ENCODE measurements at places on chromosomes 6 and 20. TPM values are rescaled to one million over a fixed set of nuclear protein-coding genes. Genes with fewer than 3 reads are reported as not detected.

FAM162B gene
- total RNA-seq = 1.5 TPM

SEL1L2 gene
- 0.28 TPM for total RNA-seq

CARMIL1 gene
- total RNA-seq = 71.7 TPM

CDSN gene
- total RNA-seq = 0.50 TPM

DNA sequence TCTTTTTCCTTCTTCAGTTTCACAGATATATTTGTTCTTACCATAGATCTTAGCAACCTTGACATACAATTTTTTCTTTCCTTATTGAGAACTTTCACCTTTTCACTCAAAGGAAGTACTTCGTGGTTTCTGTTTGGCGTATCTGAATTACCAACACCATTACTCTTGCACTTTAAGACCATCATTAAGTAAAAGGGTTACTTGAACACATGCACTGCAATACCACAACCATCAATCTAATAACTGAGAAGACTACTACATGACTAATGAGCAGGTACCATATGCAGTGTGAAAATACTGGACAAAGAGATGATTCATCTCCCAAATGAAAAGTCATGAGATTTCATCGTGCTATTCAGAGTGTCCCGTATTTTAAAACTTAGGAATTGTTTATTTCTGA, 21.7 kb upstream of the SENP6 start:
- DNase-seq = no peak

- no peak for DNase-seq
Observed at GRCh38 chr6:15079288-15079817, 166.5 kb upstream of the JARID2 start.

- no peak for DNase-seq
Observed at GRCh38 chr6:113650610-113650979, 206.6 kb upstream of the MARCKS start.

- DNase-seq = no peak
Observed at GRCh38 chr6:158391276-158391675, 79.0 kb downstream of the TULP4 start.

DNA sequence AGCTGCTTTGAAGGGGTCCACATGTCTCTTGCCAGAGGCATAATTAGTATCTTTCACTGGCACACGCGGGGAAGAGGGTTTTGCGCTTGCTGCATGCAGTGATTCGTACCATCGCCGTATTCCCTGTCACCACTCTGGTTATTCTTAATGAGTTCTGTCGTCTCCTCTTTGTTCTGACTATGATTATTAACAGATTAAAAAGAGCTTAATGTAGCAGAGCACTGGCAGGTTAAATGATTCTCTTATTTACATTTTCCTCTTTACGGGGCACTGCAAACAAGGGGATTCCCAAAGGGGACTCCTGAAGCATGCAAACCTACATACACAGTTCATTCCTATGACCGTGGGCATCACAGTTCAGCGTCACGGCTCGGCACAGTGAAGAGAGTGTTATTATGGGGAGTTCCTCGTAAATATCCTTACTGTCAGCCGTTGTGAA, 204.8 kb downstream of the DTNBP1 start:
- no peak for DNase-seq

DNA sequence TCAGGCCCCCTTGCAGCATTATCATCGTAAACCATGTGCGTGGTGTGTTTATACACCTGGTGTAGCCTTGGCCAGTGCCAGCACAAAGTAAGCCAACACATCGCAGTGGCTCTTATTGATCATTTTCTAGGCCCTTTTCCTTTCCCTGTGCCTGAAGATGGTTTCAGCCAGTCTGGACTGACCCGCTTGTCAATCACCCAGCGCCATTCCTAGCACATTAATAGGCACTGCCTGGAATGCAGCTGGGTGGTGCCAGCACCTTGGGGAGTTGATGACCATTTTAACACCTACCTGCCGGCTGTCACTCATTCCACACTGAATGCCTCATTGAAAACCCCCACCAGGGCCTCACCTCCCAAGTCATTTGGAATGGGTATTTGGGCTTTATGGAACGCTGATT, 4.9 kb upstream of the UQCC2 start:
- DNase-seq = no peak

DNA sequence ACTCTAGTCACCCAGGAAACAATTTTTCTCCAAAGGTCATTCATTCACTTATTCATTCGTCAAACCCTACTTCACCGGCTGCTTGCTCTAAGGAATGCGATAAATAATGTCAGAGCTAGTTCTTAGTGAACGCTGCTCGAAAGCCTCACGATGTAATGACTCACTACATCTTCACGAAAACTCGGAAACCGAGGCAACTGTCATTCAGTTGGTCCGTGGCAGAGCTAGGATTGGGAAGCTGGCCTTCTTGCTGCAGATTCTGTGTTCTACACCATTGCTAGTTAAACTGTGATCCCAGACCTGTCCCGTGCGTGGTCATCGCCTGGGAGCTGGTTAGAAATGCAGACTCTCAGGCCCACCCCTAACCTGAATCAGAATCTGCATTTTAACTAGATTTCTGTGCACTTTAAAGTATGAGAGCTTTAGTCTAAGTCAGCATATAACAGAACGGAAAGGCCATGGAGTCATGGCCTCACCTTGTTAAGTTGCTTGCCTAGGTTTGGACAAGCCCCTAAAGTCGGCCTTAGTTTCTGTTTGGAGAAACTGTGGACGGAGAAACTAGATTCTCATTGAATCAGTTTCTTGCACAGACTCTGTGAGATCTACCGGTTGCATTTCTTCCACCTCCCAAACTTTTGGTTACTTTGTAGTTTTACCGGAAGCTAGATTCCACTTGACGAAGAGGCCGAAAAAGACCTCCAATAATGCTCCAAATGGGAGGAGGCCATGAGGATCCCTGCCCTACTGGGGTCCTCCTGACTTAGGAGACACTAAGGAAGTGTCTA, 651 bp upstream of the CCND3 start:
- DNase-seq = no peak

DNA sequence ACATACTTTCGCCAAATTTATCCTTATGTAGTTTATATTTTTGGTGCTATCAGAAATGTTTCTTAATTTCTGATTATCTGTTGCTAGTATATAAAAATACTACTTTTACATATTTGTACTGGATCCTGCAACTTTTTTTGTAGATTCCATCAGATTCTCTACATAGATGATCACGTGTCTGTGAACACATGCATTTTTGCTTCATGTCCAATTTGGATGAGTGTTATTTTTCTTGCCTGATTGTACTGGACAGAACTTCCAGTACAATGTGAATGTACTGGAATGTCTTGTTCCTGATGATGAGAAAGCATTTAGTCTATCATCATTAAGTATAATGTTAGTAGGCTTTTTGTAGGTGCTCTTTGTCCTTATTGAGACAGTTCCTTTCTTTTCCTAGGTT, 25.0 kb upstream of the SSR1 start:
- DNase-seq = no peak

GRCh38 chr6:93048381-93048780, 371.0 kb downstream of the EPHA7 start:
- DNase-seq = no peak

Measured in prostate gland (tissue), 2 donors.